ENCODE measurements at places on chromosomes 5 and 9.

- DNase-seq = no peak
Measured at GRCh38 chr5:148780711-148781110, 45.7 kb upstream of the ADRB2 start.

- no peak for DNase-seq
Measured at GRCh38 chr5:65364907-65365306, 116.8 kb downstream of the ADAMTS6 start.

DNA sequence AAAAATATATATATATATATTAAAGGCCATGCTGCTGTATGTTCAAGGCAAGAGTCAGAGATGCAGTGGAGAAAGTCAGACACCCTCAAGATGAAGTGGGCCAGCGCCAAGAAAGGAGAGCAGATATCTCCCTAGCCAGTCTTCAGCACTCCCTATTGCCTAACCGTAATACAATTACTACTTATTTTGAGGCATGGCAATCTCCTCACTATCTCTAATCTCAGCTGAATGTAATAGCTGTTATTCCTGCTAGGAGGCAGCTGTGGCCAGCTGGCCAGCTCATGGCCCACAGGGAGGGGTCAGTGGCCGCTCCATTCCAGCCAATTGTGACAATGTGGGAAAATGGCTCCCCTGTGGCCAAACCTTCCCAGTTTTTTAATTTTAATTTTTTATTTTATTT is 87.5 kb upstream of the FBXW11 start:
- DNase-seq = no peak

GRCh38 chr5:178509491-178510057 is 80.6 kb downstream of the COL23A1 start:
- DNase-seq = no peak

DNA sequence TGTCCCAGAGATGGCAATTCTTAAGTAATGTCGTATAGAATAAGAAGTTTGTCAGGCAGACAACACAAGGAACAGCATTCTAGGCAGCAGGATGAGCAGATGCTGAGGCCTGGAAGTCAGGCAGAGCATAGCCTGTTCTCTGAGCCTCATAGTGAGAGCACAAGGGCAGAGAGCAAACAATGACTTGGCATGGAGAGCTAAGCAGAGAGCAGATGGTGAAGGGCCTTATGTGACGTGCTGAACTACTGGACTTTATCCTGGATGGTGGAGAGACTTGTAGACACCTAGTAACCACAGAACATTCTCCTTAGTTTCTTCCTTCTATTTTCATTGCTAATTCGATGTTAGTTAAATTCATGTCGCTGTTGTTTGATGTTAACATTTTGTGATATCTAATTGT is 60.1 kb downstream of the KCTD16 start:
- no peak for DNase-seq

Data from fibroblast of skin of scalp (primary cell).